ENCODE measurements at places on chromosomes 6 and 20. TPM values are rescaled to one million over a fixed set of nuclear protein-coding genes. Genes with fewer than 3 reads are reported as not detected.

- H3K4me3 ChIP-seq: no peak overlapping the region
- no peak overlapping the region for H3K27ac ChIP-seq
- no peaks in the 10 kb centered on the region for H3K36me3 ChIP-seq
These were observed 314.3 kb upstream of the NT5E start for GRCh38 chr6:85135376-85136094.

- no peaks in the 10 kb centered on the region for H3K4me1 ChIP-seq
- no peaks in the 10 kb centered on the region for H3K27me3 ChIP-seq
- no peak overlapping the region for H3K27ac ChIP-seq
- H3K4me3 ChIP-seq: no peak overlapping the region
These were observed 6.5 kb upstream of the CDK5RAP1 start for GRCh38 chr20:33407796-33408195.

DNA sequence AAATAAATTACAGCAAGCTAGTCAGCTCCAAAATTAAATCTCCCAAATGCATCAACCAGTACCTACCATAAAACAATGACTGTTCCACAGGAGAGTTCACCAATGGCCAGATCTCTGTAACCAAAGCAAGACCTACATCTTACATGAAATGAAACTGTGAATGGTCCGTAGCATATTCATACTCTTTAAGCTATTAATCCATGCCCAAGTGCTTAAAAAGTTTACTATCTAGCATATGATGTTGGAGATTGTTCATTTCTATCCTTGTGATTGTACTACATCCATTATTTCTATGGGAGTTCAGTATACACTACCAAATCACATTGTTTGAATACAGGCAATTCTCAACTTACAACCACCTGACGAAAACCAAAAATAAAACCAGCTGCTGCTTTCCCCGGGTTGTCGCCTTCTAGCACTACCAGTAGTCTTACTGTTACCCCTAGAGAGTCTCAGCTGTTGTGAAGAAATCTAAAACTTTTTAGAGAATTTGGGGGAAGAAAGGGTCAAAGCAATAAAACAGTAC, 38.0 kb downstream of the HIVEP2 start:
- no peak overlapping the region for H3K27ac ChIP-seq
- no peaks in the 10 kb centered on the region for H3K27me3 ChIP-seq
- H3K4me3 ChIP-seq: no peak overlapping the region
- no peaks in the 10 kb centered on the region for H3K4me1 ChIP-seq
- DNase-seq: no peak
- H3K36me3 ChIP-seq: no peaks in the 10 kb centered on the region

DNA sequence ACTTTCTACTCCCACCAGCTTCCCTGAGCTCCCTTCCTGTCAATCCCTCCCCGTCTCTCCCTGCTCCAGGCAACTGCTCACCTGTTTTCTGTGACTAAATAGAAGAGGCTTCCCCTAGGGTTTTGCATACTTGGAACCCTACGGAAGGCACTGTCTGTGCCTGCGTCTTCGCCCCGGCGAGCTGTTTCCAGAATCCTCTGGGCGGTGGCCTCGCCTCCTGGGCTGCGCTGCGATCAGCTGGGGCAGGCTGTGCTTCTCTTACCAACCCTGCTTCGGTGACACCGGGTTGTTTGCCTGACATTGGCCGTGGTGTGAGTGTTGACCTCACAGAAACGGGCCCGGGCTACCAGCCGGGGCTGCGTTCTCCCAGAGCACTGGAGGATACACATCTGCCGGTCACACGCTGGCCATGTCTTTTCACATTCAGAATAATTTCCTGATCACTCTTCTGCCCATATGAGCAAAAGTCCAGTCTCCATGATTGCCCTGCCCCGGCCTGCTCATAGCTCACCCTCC, 29.4 kb upstream of the CCR6 start:
- no peak overlapping the region for H3K4me3 ChIP-seq
- H3K27me3 ChIP-seq: no peaks in the 10 kb centered on the region
- H3K4me1 ChIP-seq: no peaks in the 10 kb centered on the region
- DNase-seq: no peak
- H3K27ac ChIP-seq: no peak overlapping the region
- no peaks in the 10 kb centered on the region for H3K36me3 ChIP-seq

DNA sequence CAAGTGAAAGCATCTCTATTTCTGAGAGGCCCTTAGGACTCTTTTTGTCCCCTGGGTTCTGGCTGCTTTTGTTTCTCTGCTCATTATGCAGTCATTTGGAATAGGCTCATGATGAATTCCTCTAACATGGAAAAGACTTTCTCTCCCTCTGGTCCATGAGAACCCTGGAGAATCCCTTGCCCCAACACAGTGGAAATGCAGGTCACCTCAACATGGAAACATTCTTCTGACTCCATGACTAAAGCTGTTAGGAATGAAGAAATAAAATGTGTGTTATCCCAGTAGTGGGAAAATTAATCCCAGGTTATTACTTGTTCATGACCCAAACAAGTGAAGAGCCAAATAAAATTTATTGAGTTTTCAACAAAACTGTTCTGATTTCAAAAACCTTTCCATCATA, 458.6 kb downstream of the EPM2A start:
- no peak overlapping the region for H3K4me3 ChIP-seq
- H3K27me3 ChIP-seq: no peaks in the 10 kb centered on the region
- no peaks in the 10 kb centered on the region for H3K4me1 ChIP-seq
- DNase-seq: no peak

DNA sequence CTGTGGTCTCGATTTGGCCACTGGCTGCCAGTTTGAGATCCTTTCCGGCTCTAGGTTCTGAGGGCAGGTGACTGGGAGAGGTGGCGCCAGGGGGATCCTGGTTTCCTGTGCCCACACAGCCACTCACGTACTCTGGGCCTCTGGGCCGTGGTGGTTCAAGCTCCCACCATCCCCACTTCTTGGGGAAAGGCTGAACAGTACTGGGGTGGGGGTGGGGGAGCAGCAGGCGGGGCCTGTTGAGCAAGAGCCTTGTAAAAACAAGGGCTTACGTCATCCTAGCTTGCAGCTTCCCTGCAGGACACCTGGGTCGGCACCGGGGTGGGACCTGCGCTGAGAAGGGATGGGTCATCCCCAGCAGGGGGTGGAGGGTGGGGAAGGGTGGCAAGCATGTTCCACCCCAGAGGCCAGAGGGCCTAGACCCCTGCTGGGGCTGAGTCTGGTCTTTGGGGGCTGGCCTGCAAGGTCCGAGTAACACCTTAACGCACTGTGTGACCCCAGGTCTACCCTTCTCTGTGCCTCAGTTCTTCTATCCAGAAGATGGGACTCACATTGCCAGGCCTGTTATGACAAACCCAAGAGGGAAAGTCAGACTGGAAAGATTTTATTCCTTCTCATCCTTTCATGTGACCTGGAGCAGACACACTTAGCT, 3.1 kb upstream of the CEBPB start:
- no peaks in the 10 kb centered on the region for H3K27me3 ChIP-seq
- no peak overlapping the region for H3K4me3 ChIP-seq
- peak overlapping the region; percentile 62 for H3K27ac ChIP-seq
- DNase-seq: peak; percentile 74
- H3K36me3 ChIP-seq: no peaks in the 10 kb centered on the region
- H3K4me1 ChIP-seq: peaks cover 33% of the 10 kb centered on the region

DNA sequence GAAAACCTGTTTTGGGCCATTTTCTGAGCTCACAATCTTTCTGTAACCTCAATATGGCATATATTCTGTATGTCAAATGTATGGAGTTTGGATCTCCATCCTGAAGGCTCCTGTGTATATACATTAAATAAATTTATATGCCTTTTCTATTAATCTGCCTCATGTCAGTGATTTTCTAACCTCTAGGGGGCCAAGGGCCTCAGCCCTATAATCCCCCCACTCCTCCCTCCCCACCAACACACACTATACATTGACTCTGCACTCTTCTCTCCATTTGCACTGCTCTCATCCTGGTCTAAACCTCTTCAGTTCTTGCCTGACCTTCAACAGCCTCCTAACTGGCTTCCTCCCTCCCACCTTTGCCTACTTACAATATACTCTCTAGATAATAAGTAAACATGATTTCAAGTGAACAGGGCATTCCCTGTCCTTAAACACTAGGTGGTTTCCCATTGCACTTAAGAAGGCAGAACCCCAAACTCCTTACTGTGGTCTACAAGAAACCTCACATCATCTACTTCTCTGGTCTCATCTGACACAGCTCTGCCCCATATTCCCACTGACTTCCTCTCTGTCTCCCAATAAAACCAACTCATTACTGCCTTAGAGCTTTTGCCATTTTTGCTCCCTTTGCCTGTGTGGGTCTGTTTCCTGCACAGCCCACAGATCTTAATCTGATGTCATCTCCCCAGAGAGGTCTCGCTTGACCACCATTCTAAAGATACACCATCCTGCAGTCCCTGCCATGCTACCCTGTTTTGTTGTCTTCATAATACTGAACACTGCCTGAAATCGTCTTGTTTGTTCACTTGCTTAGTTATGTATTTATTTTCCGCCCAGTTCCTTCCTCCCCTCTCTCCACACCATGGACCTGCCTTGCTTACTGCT, 213.7 kb downstream of the SYNE1 start:
- H3K4me1 ChIP-seq: no peaks in the 10 kb centered on the region
- no peak for DNase-seq
- H3K27me3 ChIP-seq: no peaks in the 10 kb centered on the region
- no peak overlapping the region for H3K27ac ChIP-seq
- H3K36me3 ChIP-seq: no peaks in the 10 kb centered on the region

- DNase-seq: peak; percentile 25
- peaks cover 18% of the 10 kb centered on the region for H3K4me1 ChIP-seq
- H3K27ac ChIP-seq: peak overlapping the region; percentile 16
- no peaks in the 10 kb centered on the region for H3K36me3 ChIP-seq
- no peaks in the 10 kb centered on the region for H3K27me3 ChIP-seq
These were observed 468.0 kb downstream of the EPM2A start for GRCh38 chr6:145267076-145267867.

GRCh38 chr6:143782481-143782880, 60.7 kb upstream of the LTV1 start:
- H3K4me1 ChIP-seq: no peaks in the 10 kb centered on the region
- peaks cover 40% of the 10 kb centered on the region for H3K36me3 ChIP-seq
- H3K4me3 ChIP-seq: no peak overlapping the region
- no peaks in the 10 kb centered on the region for H3K27me3 ChIP-seq
- peak; percentile 50 for DNase-seq

GRCh38 chr6:90285611-90286381, 10.8 kb downstream of the BACH2 start:
- peak; percentile 44 for DNase-seq
- no peaks in the 10 kb centered on the region for H3K36me3 ChIP-seq
- H3K4me3 ChIP-seq: no peak overlapping the region
- no peak overlapping the region for H3K27ac ChIP-seq
- peaks cover 5% of the 10 kb centered on the region for H3K27me3 ChIP-seq

- no peaks in the 10 kb centered on the region for H3K36me3 ChIP-seq
- DNase-seq: no peak
- no peak overlapping the region for H3K4me3 ChIP-seq
- H3K27me3 ChIP-seq: no peaks in the 10 kb centered on the region
- H3K4me1 ChIP-seq: no peaks in the 10 kb centered on the region
These were observed 26.3 kb upstream of the ZFP64 start for GRCh38 chr20:52217689-52218395.

DNA sequence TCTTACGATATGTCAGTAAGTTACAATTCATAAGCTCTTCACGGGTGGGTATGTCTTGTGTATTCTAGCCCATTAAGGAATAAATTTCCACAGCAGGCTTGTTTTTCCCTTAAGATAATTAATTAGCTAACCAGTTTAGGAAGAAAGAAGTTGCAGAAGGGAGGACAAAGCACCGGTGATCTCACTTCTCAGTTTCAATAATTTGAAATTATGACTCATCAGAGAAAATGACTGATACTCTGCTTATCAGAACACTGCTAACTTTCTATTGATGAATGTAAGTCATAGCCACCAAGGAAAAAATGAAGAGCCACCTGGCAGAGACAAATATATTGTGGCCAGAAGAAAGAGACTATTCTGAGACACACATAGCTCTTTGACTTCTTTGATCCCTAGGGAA, 35.0 kb upstream of the ENTPD6 start:
- H3K36me3 ChIP-seq: no peaks in the 10 kb centered on the region
- no peaks in the 10 kb centered on the region for H3K27me3 ChIP-seq
- H3K4me3 ChIP-seq: no peak overlapping the region
- no peak overlapping the region for H3K27ac ChIP-seq
- no peak for DNase-seq

GRCh38 chr6:108644252-108644651, 83.5 kb downstream of the FOXO3 start:
- H3K4me3 ChIP-seq: no peak overlapping the region
- H3K27ac ChIP-seq: no peak overlapping the region
- no peaks in the 10 kb centered on the region for H3K4me1 ChIP-seq
- H3K36me3 ChIP-seq: peaks cover 11% of the 10 kb centered on the region
- H3K27me3 ChIP-seq: no peaks in the 10 kb centered on the region

GRCh38 chr6:137391061-137391814, 103.0 kb downstream of the OLIG3 start:
- no peaks in the 10 kb centered on the region for H3K36me3 ChIP-seq
- H3K27me3 ChIP-seq: no peaks in the 10 kb centered on the region
- H3K4me1 ChIP-seq: no peaks in the 10 kb centered on the region
- no peak overlapping the region for H3K27ac ChIP-seq

- H3K36me3 ChIP-seq: peaks cover 3% of the 10 kb centered on the region
- H3K27me3 ChIP-seq: no peaks in the 10 kb centered on the region
- H3K4me3 ChIP-seq: no peak overlapping the region
- no peak overlapping the region for H3K27ac ChIP-seq
- DNase-seq: no peak
These were observed 25.4 kb downstream of the ANKEF1 start for GRCh38 chr20:10060226-10060625.

GRCh38 chr20:63095718-63096654, 89.2 kb upstream of the BHLHE23 start:
- peaks cover 27% of the 10 kb centered on the region for H3K27me3 ChIP-seq
- no peak for DNase-seq
- H3K36me3 ChIP-seq: no peaks in the 10 kb centered on the region
- no peak overlapping the region for H3K4me3 ChIP-seq

- DNase-seq: no peak
- H3K27ac ChIP-seq: peak overlapping the region; percentile 27
- H3K4me1 ChIP-seq: peaks cover 11% of the 10 kb centered on the region
- H3K4me3 ChIP-seq: no peak overlapping the region
These were observed 40.2 kb downstream of the ITCH start for GRCh38 chr20:34403063-34403827.

DNA sequence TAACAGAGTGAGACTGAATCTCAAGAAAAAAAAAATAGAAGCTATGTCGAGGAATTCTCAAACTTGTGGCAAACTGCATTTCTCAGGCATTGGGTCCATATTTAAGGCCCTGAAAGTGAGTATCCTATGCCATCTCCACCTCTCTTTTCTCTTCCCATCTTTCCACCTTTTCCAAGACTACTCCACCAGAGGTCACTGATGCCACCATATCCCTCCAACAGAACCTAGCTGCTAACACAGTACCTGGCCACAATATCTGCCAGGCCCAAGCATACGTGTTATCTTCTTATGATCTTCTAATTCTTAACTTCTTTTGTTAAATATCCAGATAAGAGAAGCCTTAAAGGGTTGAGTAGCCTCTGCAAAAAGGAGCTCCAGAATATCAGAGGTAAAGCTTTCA, 8.2 kb upstream of the ADGRF4 start:
- H3K27me3 ChIP-seq: no peaks in the 10 kb centered on the region
- no peak for DNase-seq
- no peak overlapping the region for H3K4me3 ChIP-seq
- no peaks in the 10 kb centered on the region for H3K4me1 ChIP-seq
- H3K36me3 ChIP-seq: no peaks in the 10 kb centered on the region

GRCh38 chr20:49671433-49671832, 42.2 kb downstream of the B4GALT5 start:
- H3K27me3 ChIP-seq: no peaks in the 10 kb centered on the region
- no peak for DNase-seq
- H3K4me3 ChIP-seq: no peak overlapping the region
- peaks cover 72% of the 10 kb centered on the region for H3K4me1 ChIP-seq

FAM209B gene
- 0.19 TPM for polyA plus RNA-seq

LPIN3 gene
- polyA plus RNA-seq: 54.5 TPM

MLN gene
- polyA plus RNA-seq: 154 TPM

TSHZ2 gene
- 10.7 TPM for polyA plus RNA-seq

OTOR gene
- polyA plus RNA-seq: not detected

All from large intestine (tissue), 12 donors.